Transverse colon (tissue), 4 donors: ENCODE measurements at places on chromosomes 4 and X.

GRCh38 chr4:35102066-35102465 lies 1142.2 kb downstream of the ARAP2 start:
- DNase-seq = no peak

DNA sequence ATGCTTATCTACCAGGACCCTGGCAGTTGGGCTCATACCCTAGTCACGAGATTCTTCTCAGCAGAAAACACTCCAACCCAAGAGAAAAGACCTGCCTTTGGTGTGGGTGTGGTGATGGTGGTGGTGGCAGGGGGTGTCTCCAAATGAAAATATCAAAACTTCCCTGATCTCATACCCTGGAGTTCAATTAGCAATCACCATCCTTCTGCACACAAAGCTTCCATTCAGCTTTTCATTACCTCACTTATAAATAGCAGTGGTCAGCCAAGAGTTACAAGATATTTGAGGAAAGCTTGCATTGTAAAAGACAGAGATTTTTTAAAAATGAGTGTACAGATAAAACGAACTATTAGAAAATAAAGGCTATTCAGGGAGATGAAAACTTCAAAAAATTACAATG lies 580.8 kb upstream of the MAGEB2 start:
- DNase-seq = no peak

DNA sequence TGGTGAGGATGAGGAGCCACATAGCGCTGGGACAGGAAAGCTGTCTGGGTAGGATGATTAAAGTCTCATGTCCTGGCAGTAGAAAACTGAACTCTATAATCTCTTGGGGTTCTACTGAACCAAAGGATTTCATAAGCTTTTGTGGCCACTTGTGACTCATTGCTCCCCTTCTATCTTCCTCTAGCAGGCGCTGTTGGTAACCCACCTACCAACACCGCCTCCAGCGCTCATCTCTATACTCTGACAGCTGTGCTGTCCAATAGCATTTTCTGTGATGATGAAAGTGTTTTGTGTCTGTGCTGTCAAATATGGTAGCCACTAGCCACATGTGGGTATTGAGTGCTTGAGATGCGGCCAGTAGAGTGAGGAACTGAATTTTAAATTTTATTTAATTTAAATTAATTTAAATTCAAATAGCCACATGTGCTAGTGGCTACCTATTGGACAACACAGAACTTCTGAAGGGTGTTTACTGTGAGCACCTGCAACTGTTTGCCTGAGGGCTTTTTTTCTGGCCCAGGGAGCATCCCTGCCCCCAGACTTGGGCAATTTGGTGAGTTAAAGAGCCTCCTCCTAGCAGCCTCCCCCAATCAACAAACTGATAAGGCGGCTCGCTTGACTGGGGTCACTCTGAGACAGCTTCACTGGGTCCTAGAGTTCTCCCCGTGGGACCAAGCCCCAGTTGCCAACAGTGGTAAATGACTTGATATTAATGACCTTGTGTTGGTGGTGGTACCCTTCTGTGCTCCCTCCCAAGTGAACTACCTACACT lies 169.2 kb upstream of the ATP6AP2 start:
- no peak for DNase-seq

DNA sequence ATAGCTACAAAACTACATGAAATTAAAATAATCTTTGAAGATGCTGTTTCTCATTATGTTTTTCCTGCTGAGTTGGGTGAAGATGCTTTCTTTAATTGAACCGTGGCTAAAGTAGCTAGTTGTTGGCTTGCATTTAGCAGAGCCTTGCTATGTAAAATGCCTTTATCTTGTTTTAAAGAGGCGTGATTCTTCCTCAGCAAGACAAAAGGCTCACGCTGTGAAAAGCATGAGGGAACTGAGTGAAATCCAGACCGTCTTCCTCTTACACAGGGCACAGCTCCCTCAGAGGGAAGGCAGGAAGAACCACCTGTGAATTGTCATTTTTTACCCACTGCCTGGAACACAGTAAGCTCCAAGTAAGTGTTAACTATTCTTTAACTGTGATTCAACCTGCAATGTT lies 39.0 kb upstream of the ZNF518B start:
- no peak for DNase-seq

DNA sequence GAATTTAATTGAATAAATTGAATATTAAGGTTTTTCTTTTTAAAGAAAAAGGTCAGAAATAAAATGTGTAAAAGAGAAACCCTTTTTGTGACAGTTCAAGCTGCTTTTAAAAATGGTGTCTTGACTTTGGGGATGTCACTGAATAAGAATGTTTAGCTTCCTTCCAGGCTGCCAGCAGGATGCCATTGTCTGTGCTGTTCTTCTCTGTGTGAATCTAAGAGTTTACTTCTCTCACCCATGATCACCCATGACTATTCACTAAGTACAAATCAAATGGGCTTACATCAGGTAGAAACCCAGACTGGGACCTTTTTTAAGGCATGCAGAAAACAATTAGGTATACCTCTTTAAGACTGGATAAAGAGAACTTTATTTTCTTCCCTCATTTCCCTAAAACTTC lies 115.3 kb downstream of the DACH2 start:
- no peak for DNase-seq

DNA sequence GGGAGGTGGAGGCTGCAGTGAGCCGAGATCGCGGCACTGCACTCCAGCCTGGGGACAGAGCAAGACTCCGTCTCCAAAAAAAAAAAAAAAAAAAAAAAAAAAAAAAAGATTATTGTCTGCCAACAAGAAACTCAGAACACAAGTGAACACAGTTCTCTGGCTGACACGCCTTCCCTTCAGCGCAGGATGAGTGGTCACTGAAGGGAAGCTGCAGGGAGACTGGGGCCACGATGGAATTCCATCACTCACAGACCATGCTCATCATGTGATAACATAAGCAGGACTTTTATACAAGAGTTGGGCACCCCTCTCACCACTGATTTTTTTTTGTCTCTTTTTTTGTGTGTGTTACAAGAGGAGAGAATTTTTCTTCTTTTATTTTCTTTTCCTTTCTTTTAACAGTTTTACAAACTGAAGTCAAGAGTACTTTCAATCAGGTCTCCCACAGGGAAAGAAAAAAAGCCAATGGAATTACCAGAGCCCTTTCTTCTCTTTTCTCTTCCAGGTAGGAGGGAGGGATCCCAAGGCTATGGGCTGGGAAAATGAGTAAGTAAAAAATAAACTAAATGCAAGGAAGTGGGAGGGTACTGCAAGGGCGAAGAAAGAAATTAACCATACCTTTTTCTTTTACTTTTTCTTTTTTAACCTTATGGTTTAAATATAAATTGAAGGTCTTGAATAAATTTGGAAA lies 435.6 kb downstream of the GPM6A start:
- no peak for DNase-seq

DNA sequence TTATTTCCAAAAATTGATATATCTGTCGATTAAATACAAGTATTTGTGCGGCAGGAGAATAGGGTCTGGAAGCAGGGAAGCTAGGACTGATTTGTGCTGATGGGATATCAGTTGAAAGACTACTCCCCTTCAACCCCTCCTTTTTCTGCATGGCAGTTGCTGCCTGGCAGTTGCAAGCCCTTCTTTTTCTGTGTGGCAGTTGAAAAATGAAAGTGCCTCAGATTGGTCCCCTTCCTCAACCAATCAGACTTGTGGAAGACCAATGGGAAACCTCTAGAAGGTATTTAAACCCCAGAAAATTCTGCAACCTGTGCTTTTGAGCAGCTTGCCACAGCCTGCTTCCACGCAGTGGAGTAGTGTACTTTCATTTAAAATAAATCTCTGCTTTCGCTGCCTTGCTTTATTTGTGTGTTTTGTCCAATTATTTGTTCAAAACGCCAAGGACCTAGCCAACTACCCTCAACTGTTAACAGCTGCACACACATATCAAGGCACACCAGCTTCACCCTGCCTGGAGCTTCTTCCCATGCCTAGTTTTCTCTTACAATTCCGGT lies 1.5 kb upstream of the TMA16 start:
- no peak for DNase-seq

- peak; percentile 63 for DNase-seq
Observed at GRCh38 chr4:113684534-113685091, 76.9 kb downstream of the CAMK2D start.

- peak; percentile 62 for DNase-seq
Observed at GRCh38 chr4:56434599-56435139, 746 bp downstream of the PPAT start.

GRCh38 chrX:104618106-104618895 lies 52.3 kb downstream of the IL1RAPL2 start:
- DNase-seq = no peak

GRCh38 chr4:48483777-48484493 lies 792 bp downstream of the SLC10A4 start:
- DNase-seq = no peak

- no peak for DNase-seq
Observed at GRCh38 chrX:13365161-13365560, 45.3 kb upstream of the ATXN3L start.

DNA sequence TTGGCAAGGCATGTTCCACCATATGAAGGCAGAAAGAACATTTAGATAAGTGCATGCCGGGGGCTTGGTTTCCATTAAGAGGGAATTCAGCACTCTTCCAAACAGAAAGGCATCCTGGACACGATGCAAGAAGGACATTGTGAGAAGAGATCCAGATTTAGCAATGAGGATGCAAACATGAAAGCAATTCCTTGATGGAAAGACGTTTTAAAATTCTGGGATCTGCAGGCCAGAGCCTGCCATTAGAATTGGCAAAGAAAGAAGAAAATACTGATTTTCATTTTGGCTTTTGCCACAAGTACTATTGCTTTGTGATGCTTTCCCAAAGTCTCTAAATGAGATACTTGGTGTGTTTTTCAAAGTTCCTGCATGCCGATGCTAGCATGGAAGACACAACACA lies 367.6 kb downstream of the PPP3CA start:
- no peak for DNase-seq
